NCI-H1105 treated with DMSO at 0.1 percent for 48 hours (cell line): ENCODE measurements at places on chromosomes 16 and 17.

- DNase-seq = no peak
Measured at GRCh38 chr16:28181515-28181914, 30.2 kb downstream of the XPO6 start.

DNA sequence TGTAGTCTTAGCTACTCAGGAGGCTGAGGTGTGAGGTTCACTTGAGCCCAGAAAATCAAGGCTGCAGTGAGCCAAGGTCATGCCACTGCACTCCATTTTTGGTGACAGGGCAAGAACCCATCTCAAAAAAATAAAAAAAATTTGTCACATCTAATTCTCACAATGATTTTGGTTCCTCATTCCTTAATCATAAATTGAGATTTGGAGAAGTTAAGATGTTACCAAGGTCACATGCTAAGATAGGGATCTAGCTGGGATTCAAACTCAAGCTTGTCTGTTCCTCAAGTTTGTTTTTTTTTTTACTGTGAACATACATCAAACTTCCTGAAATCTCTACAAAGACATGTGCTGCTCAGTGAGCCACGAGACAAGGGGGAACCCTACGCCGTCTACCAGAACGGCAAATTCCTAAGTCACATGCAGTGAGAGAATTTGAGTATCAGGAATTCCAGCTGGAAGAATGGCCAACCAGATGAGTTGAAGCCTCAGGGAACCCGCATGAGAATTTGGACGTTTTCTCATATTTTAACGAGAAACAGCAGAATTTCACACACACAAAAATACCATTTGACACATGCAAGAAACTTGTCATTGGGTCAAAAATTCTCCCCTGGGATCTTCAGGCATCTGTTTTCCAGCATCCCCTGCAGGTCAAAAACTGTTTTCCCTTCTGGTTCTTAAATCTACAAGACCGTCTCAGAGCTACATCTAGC is 414.1 kb upstream of the GOT2 start:
- DNase-seq = no peak

DNA sequence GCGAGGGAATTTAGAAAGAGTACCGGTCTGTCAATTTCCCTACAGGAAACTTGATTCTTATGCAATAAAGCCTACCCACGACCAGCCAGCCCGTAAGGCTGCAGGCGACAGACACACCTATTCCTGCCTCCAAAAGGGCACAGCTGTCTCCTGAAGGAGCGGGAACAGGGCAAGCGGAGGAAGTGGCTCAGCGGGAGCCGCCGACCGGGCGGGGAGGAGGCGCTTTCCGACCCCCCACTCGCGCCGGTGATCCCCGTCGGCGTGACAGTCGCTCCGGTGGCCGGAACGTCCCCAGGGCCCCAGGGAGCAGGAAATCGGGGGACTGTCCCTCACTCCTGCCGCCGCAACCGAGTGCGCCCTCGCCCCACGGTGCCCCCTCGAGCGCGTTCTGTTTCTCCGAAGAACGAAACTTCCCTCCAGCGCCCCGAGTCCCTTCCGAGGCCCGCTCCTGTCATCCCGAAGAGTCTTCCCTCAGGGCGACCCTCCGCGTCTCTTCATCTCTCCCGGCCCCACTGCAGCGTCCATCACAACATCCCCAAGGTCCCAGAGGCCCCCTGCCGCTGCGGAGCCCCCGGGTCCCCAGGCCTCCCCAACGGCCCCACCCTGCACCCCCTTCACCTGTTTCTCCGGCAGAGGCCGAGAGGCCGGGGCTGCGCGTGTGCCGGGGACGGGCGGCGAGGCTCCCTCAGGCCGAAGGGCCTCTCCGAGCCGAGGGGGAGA is 421 bp downstream of the STAT3 start:
- DNase-seq = peak; percentile 33

- peak; percentile 65 for DNase-seq
Measured at GRCh38 chr16:12188935-12189249, 212.4 kb downstream of the SNX29 start.

DNA sequence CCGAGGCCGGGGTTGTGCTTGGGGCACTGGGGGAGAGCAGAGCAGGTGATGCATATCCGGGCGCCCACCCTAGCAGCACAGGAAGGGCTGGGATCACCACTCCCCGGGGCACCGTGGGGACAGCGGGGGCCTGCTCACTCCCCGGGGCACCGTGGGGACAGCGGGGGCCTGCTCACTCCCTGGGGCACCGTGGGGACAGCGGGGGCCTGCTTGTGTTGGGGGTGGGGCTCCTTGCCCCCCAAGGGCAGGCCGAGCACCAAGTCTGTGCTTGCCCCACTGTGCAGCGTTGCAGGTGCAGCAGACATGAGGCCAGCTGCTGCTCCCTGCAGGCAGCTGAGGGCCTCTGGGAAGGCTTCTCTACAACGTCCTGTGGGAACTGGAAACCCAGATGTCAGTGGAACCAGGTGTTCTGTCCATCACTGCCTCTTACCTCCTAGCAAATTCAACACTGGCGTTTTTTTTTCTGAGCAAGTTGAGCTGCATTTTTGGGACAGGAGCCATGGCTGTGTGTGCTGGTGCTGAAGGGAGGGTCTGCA is 25.0 kb upstream of the ZNF750 start:
- no peak for DNase-seq

- no peak for DNase-seq
Measured at GRCh38 chr16:1075546-1075945, 3.0 kb downstream of the SSTR5 start.

GRCh38 chr16:29007730-29008593 is 23.1 kb downstream of the LAT start:
- no peak for DNase-seq

- DNase-seq = no peak
Measured at GRCh38 chr17:41689497-41690299, 1.0 kb downstream of the EIF1 start.

- peak; percentile 33 for DNase-seq
Measured at GRCh38 chr17:55770196-55770870, 19.5 kb downstream of the PCTP start.

DNA sequence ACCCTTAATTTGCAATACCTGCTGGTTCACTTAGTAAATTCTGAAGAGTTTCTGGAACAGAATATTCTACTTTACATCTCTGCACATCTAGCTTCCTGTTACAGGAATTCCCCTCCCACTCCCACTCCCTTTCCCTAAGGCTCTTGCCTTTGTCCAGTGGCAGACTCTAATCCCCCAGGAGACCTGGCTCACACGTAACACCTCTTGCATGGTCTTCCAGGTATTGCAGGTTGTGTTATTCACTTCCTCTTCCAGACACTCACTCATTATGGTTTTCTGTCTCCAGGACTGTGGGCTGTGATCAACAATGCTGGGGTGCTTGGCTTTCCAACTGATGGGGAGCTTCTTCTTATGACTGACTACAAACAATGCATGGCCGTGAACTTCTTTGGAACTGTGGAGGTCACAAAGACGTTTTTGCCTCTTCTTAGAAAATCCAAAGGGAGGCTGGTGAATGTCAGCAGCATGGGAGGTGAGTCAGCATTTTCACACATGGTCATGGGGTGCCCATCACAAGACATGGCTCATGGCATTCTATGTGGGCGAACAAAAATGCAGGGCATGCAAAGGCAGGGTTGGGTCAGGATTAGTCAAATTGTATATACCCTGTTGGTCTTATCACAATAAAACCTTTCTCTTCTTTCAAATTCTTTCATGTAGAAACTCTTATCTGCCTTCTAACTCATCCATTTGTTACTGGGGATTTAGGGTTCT is 35.8 kb downstream of the HSD17B2 start:
- no peak for DNase-seq

DNA sequence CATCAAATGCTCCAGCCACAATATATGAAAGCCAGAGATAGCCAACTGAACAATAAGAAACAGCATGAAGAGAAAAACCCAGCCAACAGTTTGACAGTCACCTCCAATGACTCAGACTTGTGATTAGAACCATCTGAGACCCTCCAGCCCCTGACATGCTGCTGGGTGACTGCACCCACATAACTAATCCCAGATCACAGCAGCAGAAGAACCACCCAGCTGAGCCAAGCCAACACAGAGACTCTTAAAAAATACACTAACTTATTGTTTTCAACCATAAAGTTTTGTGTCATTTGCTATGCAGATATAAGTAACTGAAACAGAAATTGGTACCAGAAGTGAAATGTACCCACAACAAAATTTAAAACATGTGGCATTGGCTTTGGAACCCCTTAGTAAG is 314.3 kb upstream of the DYNLRB2 start:
- DNase-seq = no peak

GRCh38 chr16:51155199-51155607 is 4.1 kb upstream of the SALL1 start:
- DNase-seq = no peak

DNA sequence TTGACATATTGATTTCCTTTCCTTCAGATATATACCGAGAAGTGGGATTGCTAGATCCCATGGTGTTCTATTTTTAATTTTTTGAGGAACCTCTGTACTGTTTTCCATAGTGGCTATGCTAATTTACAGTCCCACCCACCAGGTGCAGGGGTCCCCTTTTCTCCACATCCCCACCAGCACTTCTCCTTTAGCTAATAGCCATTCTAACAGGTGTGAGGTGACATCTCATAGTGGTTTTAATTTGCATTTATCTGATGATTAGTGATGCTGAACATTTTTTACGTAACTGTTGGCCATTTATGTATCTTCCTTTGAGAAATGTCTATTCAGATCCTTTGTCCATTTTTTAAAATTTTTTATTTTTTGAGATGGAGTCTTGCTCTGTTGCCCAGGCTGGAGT is 93.9 kb downstream of the SDR42E1 start:
- DNase-seq = no peak

DNA sequence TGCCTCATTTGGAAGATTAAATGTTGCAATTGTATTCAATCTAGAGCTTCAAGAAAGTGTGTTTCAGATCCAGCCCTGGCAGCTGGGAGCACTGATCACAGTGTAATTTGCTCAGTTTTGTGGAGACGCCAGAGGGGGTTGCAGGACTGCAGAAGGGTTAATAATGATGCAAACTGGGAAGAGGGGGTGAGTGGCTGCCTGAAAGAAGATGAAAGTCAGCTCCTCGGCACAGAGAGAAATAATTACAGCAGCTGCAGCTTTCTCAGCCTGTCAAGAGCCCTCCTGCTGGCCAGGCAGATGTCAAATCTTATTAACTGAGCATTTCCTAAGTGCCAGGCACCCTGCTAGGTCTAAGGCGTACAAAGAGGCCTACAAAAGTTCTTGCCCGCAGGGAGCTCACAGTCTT is 97.7 kb downstream of the ZNF18 start:
- DNase-seq = no peak

DNA sequence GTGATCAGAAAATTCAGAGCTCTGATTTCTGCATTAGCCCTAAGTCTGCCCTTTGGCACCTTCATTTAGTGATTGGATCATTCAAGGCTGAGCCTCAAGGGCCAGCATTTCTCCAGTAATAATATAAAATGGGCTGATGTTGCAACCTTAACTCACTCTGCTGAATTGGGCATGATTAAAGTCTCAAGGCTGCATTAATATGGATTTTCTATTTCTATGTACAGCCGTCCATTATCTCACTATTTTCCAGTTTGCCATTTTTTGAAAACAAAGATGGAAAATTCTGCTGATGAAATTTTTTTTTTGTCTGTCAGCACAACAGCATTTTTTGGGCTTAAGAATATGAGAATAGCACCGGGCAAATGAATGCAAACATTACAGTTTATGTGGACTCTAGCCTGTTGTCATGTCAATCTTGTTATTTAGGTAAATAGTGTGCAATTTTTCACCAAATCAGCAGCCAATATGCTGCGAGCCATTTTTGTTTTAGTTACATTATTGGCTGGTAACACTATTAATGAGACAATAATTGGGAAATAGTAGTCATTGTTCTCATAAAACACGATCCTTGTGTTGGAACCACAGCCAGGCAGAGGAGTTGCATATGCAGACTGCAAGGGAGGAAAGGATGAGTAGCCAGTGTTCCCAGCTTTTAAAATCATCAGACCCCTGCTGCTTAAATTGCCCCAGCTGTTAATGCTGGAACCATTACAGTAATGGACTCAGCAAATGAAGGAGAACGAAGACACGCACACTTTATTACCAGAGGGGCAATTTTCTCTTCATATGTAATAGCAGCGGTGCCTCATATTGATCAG is 10.5 kb downstream of the FTO start:
- DNase-seq = peak; percentile 85
